T47D (cell line): ENCODE measurements at places on chromosomes 13 and 19.

DNA sequence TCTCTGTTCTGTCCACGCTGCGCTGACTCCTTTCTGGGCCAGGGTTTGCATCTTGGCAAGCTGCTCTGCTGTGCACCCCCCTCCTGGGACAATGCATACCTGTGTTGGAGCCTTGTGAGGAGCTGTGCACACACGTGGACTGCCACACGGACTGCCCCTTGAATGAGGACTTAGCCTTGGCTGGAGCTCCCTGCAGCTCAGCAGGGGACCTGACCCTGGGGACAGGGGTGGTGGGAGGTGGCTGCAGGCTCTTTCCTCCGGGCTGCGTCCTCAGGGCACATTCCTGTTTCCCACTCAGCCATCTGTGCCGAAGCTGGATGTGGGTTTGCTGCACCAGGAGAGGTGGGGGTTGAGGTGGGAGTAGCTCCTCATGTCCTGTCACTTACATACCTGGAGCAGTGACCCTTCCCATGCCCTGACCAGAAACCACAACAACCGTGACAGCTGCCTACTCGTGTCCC, 8.2 kb downstream of the RAB11B start:
- DNase-seq = no peak

- DNase-seq = no peak
Measured at GRCh38 chr19:37635076-37636056, 19.9 kb downstream of the ZFP30 start.

- no peak for DNase-seq
Measured at GRCh38 chr13:74921326-74921725, 560.6 kb downstream of the TBC1D4 start.

DNA sequence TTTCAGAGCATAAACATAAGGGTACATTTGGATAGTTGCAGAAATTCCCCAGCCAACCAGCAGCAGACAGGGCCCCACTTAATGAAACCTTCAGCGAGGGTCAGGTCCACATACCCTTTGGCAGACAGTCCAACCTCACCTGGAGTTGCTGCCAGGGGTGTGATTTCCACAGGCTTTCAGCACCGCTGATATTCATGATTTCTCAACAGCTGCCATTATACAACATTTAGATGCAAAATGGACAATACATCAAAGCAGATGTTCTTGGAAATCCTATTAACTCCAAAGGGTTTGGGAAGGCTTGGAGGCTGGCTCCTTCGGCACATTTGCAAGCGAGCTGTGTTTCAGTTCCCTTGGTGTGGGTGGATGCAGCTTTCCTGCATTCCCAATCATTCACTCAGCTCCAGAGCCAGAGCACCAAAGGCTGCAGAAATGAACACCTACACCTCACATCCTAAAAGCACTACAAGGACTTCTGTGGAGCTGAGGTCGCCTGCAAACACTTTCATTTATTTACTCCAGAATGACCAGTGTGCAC, 147.2 kb upstream of the VSTM2B start:
- no peak for DNase-seq

DNA sequence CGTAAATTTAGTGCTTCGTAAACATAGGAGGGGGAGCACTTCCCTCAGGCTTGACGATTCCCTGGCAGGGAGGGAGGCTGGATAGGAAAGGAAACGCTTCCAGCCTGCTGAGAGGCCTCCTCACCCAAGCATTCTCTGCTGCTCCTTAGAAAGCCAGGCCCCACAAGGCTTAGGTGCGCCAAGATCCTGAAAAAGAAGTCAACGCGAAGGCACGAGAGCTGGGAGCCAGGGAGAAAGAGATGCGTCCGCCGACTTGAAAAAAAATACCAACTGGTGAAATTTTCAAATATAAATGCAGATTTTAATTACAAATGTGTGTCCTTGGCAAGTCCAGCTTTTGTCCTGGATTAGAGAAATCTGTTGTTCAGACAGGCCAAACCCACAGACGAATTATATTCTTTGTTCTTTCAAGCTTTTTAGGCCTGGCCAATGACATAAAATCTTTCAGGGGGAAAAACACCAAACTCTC, 64.0 kb downstream of the ALOX5AP start:
- DNase-seq = no peak

DNA sequence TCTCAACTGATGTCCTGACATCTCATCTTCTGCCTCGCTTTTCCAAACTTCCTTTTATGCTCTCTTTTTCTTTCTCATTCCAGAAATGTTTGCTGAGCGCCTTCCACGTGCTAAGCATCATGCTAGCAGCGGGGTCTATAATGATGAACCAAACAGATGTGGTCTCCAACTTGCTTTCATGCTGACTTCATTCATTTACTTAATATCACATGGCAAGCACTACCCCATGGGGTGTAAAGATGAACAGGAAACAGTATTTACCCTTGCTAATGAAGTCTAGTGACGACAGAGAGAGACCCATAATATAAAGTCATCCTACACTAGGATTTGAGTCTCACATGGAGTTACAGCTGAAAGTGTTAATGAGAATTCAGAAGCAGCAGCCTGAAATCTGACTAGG, 21.6 kb upstream of the URAD start:
- no peak for DNase-seq
